ENCODE measurements at places on chromosomes 3 and 15.

GRCh38 chr15:86040356-86041033 lies 39.2 kb upstream of the AGBL1 start:
- no peak for DNase-seq

GRCh38 chr3:126019683-126020082 lies 50.7 kb downstream of the ROPN1B start:
- no peak for DNase-seq

DNA sequence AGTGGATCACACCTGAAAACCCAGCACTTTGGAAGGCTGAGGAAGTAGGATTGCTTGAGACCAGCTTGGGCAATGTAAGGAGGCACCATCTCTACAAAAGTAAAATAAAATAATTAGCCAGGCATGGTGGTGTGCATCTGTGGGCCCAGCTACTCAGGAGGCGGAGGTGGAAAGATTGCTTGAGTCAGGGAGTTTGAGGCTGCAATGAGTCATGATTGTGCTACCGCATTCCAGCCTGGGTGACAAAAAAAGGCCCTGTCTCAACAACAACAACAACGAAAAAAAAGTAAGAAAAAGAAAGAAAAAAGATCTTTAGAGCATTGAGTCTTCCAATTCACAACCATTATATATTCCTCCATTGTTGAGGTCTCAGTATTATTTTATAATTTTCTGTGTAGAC lies 192.4 kb upstream of the DPH6 start:
- DNase-seq: no peak

- DNase-seq: no peak
Measured at GRCh38 chr3:47870156-47870555, 67.2 kb downstream of the DHX30 start.

DNA sequence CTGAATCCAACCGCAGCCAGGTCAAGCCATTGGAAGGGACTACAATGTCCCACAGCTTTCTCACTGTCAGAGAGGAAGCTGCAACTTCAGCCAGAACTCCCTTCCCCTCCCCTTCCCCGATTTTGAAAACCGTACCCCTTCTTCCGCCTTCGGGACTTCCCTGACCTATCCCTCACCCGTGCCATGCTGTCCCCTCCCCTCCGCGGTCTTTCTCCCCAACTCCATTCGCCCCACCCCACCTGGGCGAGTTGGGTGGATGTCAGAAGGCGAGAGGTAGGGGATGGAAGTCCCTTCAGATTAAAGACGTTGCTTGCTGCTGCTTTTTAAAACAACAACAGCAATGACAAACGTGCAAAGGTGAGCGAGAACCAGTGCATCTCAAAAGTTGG lies 723 bp downstream of the CPNE4 start:
- no peak for DNase-seq

DNA sequence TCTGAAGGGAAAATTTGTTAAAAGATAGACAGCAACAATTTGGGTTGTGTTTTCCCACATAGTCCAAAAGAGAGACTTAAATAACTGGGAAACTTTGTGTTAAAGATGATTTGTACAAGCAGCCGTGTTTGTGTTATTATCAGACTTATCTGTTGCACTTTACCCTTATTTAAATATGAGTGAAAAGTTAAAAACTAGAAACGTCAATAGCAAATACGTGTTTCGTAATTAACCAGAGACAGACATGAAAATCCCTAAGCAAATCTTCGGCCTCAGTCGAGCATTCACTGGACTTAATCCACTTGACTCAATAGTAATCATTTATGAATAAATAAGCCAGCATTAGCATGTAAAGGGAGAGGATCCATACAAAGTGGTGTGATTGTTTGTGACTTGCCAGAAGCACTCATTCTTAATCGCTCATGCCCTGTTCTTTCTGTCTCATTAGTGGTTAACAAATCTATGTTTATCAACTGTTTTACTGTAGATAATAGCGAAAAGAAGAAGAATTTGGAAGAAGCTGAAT lies 34.2 kb downstream of the BLM start:
- DNase-seq: no peak

GRCh38 chr3:77102951-77103769 lies 63.3 kb downstream of the ROBO2 start:
- DNase-seq: no peak

GRCh38 chr3:57682284-57682683 lies 10.6 kb downstream of the DENND6A start:
- DNase-seq: no peak

- DNase-seq: no peak
Measured at GRCh38 chr15:38377636-38378035, 76.3 kb upstream of the FAM98B start.

- DNase-seq: no peak
Measured at GRCh38 chr3:61565569-61565968, 4.2 kb downstream of the PTPRG start.

DNA sequence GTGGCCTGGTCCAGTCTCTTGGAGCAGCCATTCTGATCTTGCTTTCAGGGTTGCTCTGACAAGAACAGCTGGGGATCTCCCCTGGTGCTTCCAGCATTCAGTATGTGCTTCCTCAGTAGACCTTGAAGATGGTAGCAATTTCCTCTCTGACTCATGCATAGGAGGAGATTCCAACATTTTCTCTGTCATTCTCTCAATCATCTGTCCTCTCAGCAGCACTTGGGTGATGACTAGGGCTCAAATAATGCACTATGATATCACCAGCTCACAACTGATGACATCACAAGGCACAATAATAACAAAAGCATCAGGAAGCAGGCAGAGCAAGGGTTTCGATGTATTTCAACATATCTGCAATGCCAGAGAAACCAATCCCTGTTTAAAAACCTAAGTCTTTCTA lies 52.7 kb downstream of the NFKBIZ start:
- DNase-seq: no peak

All from immature natural killer cell (primary cell).